ENCODE measurements at places on chromosomes 4 and X.

GRCh38 chr4:167775375-167775774 lies 317.0 kb upstream of the ANXA10 start:
- no peak for DNase-seq

GRCh38 chr4:41024556-41025491 lies 189.5 kb downstream of the APBB2 start:
- no peak for DNase-seq

- DNase-seq, result no peak
Measured at GRCh38 chr4:187685247-187685646, 310.3 kb upstream of the ZFP42 start.

DNA sequence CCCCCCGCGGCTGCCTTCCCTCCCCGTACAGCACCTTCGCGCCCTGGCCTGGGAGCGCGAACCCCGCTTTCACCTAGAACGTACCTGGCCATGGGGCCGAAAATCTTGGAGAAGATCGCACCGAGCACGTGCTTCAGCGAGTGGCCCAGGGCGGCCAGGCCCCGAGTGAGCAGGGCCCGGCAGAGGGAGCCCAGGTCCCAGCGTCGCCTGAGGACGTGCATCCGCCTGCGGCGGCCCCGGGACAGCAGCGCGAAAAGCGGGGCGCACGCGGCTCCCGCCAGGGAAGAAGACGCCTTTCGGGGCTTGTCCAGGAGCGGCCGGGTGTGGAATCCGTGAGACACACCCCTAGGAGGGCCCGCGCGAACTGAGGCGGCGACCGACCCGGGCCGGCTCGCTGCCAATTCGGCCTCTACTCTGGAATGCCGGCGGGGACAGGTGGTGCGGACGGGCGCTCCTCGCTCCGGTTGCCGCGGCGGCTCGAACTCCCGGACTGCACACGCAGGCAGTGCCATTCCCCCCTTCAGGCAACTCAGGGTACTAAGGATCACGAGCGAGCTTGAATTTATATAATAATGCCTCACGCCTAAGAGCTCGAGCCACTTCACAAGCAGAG lies at the start of gene HS6ST2:
Gene HS6ST2, minus strand, starts transcription at position 539 of the 613 bp plus-strand sequence.
- no peak for DNase-seq

DNA sequence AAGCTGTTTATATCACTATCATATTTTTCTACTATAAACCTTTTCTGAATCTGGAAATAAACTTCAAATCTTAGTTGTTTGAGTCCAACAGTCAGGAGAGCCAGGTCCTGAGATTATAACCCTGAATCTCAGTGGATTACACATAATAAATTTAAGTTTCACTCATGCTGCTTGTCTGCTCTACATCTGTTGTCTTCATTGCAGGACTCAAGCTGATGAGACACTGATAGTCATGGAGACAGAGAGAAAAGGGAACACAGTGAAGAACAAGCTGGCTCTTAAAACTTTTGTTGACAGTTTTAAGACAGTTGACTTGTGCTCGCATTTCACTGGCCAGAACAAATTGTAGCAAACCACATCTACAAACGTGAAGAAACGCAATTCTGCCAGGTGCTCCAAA lies 327.0 kb upstream of the CTSO start:
- no peak for DNase-seq

DNA sequence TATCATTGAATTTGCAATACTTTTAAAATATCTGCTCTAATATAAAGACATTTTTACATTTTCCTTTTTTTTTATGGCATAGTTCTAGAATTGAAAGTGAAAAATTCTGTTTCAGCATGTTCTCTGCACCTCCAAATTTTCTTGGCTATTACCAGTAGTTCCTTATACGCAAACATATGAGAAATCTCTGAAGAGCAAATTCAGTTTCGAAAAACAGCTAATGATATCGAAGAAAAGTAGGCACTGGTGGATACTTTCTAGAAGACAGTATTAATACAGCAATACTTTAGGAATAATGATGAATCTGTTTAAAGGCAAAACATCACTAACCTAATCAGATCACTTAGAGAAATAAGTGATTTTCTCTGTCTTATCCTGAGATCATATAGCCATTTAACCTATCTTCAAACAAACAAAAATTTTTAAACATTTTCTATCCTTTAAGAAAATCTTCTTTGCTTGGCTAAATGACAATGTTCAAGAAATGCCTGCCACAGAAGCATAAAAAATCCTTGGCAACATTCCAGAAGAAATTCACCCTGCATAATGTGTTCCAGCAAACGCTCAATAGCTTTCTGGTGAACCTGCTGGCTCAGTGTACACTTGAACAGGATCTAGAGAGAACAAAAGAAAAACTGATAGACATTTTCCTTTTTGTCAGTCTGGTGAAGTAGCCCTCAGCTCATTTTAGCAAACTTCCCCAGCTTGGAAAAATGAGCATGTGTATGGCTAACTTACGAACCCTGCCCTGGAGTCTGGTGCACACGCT lies 51.2 kb upstream of the KLF3 start:
- DNase-seq, result no peak

DNA sequence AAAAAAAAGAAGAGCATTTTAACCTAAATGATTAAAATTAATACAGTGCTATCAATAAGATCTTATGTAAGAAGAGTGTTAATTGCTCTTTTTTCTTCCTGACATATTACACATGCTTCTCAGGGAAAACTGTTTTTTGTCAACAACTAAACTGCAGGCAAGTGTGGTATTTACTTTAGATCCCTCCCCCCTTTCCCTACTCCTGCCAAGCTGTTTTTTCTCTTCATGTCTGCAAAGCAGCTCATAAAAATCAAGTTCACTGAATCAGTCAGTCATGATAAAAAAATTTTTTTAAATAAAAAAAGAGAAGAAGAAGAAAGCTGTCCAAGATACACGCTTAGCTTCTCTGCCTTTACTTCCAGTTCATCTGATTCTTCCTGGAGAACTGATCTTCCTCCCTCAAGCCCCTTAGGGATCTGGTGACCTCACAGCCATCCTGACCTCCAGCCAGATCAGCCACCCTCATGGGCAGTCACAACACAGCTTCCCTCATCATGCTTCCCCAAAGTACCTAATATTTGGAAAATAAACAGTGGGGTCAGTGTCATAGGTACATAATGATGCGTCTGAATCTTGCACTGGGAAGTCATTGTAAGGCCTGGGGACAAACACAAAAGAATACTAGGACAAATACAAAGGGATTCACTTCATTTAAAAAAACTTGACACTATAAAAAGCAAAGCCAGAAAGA lies 87.0 kb downstream of the ZNF827 start:
- DNase-seq, result no peak

DNA sequence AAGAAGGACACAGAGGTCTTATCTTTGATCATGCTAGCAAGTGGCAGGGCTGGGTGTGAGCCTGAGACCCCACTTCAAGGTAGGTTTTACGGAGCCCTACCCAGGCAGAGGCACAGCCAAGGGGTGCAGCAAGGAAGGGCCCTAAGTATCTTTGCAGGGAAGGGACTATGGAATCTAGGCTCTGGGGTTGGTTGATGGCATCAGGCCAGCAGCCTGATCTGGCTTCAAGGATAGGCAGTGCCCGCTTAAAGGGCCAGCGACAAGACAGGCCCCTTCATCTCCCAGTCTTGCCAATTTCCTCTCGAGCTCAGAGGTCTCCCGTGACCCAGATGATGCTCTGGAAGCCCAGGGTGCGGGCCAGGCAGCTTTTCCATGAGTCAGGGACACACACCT lies 5.8 kb downstream of the ABLIM2 start:
- no peak for DNase-seq

DNA sequence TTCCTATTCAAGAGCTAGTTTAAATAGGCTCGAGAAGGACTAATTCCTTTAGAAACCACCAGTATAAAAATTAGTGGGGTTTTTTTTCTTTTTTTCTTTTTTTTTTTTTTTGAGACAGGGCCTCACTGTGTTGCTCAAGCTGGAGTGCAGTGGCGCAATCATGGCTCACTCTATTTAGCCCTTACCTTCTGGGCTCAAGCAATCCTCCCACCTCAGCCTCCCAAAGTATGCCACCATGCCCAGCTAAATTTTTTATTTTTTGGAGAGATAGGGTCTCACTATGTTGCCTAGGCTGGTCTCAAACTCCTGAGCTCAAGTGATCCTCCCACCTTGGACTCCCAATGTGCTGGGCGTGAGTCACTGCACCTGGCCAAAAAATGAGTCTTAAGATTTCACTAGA lies 52.8 kb downstream of the APOO start:
- no peak for DNase-seq

DNA sequence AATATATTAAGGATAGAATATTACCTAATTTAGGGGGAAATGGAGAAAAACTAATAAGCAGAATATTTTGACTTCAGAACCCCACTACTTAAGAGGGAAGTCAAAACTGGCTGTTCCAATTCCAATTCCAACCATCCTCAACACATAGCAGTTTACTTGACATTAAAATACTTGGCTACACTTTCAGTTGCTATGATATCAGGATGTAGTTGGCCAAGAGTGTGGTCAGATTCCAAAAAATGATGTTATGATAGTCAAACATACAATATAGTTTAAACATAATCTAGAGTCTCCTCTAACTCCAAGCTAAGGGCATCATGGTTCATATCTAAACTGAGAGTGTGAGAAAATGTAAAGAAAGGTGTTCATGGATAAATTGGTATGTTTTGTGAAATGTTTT lies 16.5 kb upstream of the SMIM14 start:
- no peak for DNase-seq
